NCI-H2029 treated with DMSO at 0.1 percent for 48 hours (cell line): ENCODE measurements at places on chromosomes 3 and 15.
A peak's percentile ranks its signal among the peaks of the same experiment; 100 is the strongest.

DNA sequence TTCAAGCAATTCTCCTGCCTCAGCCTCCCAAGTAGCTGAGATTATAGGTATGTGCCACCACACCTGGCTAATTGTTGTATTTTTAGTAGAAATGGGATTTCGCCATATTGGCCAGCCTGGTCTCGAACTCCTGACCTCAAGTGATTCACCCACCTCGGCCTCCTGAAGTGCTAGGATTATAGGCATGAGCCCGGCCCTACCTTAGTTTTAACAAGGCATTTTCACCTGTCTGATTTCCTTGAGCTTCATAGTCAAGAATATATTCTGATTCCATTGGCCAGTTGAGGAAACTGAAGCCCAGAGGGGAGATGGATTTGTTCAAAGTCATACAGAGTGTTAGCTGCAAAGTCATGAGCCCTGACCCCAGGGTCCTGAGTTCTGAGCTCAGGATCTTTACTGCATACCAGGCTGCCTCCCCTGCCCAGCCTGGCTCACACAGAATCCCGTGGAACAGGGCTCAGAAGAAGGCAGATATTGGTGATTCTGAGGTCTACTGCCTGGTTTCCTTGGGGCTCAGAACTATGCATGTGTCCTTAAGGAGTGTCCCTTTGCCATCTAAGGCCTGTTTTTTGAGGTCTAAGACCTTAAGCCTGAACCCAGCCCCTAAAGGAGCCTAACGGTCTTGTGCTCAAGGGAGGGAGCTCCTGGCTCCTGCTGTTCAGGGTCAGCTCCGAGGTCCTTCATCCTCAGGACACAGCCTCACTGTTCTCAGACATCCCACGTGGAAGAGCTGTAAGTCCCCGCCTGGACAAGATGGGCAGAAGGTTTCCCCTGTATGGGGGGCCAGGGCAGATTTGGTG is 134.4 kb downstream of the SMAD6 start:
- DNase-seq = no peak

DNA sequence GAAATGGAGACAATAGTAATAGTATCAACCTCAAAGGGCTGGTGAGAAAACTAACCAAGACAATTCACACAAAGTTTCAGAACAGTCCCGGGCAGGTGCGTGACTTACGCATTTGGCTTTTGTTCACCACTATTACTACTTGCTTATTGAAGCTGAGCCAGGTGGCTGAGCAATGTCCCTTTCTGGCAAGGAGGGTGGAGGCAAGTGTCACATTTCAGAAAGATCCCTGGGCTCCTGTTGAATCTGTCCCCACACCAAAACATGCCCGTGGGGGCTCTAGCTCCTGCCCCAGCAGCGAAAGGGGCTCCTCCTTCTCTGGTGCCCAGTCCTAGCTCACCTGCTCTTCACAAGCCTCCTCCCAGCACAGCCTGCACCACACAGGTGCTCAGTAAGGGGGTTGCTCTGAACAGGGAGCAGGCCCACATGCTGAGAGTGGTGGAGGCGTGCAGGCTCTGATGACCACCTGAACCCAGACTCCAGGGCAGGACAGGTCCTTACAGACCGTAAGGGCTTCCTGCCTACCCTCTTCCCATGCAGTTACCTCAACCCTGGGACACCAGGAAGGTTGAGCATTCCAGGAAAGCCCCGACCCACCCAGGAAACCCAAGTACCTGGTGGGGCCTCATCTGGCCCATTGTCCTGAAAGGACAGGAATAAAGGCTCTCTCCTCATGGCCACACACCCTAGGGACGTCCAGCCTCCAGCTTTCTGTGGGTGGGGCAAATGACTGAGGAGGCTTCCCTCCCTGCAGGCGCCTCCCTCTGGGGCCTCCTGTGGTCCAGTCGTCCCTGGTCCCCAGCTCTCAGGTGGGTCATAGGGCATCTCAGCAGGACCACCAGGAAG is 32.6 kb downstream of the SEMA7A start:
- no peak for DNase-seq

DNA sequence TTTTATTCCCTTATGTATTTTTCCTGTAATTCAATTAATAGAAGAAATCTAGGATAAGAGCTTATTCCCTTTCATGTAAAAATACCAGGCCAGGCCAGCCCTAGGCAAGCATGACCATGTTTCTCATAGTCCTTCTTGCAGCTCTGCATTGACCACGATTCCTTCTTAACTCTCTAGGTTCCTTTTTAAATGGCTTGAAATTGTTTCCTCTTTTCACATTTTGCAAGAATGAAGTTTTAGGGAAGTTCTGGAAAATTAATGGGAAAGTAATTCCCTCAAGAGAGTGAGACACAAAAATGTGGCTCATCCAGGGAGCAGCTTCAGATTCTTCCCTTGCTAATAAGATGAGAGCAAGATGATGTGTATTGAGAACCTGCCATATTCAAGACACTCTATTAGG is 116.5 kb upstream of the FGF7 start:
- DNase-seq = no peak

DNA sequence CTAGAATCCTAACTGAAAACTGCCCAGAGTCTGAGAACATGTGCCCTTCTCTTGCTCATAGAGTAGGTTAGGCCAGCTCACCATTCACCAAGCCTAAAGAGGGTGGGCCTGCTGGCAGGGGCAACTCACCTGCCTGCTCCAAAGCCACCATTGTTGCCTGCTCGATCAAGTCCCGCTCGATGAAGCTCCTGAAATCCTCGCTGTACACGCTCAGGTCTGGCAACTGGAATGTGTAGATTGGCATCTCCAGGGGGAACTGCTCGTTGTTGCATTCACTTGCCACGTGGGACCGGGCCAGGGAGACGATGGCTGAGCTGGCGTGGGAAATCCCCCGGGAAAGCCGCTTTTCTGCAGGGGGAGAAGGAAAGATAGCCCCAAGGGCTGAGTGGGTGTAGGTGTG is 232.2 kb downstream of the KLF13 start:
- no peak for DNase-seq

GRCh38 chr3:32443478-32443877 is 51.8 kb downstream of the CMTM7 start:
- no peak for DNase-seq

DNA sequence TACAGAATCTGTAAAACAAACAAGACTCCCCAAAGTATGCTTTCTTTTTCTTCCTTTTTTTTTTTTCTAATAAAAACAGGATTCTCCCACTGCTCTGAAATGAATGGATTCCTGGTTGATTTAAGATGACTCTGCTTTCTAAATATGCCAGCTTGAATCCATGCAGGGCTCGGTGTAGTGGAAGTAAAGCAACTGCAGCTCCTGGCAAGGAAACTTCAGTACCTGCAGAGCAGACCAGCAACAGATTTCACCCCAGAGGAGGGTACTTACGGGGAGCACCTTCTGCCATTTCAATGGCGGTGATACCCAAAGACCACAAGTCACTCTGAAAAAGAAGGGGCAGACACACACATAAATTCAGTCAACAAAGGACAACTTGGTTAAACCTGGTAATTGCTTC is 150.5 kb upstream of the SLC2A2 start:
- DNase-seq = no peak

DNA sequence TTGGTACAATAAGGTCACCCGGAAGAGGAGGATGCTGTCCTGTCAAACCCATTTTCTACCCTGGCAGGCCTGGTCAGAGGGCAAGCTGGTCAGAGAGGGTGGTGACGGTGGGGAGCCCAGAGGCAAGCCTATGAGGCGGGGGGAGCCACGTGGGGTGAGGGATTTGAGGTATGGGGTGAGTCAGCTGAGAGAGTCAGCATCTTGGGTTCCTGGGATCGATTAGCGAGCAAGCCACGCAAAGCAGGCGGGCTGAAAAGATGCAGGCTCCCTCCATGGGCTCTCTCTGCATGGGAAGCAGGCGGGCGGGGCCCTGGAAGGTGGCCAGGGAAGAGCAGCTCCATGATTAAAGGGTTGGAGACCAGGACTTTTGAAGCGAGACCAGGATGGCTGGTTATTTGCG is 48.1 kb downstream of the MAGEF1 start:
- DNase-seq = no peak

DNA sequence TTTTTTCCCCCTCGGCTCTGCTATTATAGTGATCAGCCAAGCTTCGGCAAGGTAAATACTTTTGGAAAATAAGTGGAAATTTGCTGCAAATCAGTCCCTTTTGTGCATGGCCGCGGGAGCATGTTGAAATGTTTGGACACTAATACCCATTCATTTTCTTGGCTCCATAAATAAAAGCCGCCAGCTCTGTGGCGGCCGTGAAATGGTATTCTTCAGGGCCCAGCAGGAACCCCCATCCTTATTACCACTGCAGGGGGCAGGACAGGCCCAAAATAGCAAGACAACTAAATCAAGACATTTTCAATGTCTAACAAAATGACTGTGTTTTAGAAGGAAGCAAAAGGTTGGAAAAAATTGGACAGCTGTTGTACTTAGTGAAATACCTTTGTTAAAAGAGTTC is 362.3 kb downstream of the NR2F2 start:
- no peak for DNase-seq

DNA sequence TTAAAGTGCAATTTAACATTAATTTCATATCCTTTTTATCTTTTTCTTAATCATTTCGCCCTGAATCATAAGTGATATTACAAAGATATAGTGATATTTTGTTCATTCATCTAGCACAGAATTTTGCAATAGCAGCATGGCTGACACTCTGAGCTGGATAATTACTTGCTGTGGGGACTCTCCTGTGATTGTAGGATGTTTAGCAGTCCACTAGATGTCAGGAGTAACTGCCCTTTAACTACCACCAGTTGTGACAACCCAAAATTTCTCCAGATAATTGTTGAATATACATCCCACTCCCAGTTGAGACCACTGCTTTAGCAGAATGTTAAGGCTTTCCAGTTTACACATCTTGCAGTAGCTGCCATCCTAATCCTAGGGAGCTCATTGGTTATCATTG is 196.8 kb upstream of the MBNL1 start:
- no peak for DNase-seq

GRCh38 chr3:16614033-16615031 is 9.1 kb upstream of the DAZL start:
- DNase-seq = no peak

- DNase-seq = no peak
These were observed 848.6 kb downstream of the PDCD6IP start for GRCh38 chr3:34646911-34647460.

- DNase-seq = no peak
These were observed 8.6 kb downstream of the GLT8D1 start for GRCh38 chr3:52696830-52697631.

DNA sequence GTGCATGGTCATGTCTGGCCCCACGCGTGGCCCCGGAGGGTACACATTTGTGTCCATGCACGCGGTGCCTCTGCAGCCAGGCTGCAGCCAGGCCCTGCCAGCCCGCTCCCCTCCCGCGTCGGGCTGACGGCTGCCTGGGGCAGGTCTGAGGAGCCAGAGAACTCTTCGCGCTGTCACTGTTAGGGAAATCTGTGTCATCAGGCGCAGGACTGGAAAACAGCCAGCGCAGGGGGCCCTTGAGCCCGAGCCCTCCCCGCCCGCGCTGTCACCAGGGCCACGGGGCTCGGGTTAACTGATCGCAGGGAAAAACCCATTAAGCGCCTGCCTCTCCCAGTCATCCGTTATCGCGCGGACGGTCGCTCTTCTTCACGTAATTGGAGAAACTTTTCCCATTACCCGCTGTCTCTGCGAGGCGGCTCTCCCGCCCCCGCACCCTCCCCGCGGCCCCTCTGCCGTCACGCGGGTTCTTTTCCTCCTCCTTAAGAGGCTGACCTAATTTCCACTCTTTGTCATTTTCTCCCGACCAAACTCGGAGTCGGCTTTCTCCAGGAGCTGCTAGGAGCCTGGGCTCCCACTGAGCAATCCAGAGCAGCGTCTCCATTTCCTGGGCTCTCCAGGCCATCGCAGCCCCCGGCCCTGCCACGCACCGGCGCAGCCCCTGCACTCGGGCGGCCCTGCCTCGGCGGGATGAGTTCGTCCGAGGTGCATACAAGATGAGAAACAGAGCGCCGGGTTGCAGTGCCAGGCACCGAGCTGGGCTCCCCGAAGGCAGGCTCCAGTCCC is 57.5 kb upstream of the PRR23E start:
- peak; percentile 68 for DNase-seq

DNA sequence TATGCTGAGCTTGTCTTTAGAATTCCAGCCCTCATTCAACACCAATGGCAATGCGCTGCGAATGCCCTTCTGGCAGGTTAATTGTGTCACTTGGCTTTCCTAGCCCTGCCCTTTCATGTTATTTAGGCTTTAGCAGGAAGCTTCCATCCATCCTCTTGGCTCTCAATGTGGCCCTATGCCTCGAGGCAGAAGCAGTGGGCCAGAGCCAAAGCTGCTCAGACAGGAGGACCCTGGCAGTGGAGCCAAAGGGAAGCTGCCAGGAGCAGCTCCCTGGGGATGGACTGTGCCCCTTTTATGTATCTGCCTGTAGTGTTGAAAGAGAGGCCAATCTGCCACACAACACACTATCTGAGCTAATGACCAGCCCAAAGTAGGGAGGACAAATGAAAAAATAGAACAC is 376.4 kb downstream of the CTNNB1 start:
- no peak for DNase-seq

GRCh38 chr3:52070724-52071621 is 14.6 kb upstream of the DUSP7 start:
- no peak for DNase-seq

DNA sequence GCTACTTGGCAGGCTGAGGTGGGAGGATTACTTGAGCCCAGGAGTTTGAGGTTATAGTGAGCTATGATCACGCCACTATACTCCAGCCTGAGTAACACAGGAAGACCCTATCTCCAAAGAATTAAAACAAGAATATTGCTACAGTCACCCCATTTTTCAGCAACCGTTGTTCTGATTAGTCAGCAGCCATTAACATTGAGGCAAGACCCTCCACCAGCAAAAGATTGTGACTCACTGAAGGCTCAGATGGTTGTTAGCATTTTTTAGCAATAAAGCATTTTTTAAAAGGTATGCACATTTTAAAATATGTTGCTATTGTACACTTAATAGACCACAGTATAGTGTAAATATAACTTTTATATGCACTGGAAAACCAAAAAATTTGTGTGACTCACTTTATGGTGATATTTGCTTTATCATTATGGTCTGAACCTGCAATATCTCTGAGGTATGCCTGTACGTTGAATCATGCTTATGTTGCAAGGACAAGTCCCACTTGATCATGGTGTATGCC is 492.6 kb downstream of the SQOR start:
- no peak for DNase-seq

DNA sequence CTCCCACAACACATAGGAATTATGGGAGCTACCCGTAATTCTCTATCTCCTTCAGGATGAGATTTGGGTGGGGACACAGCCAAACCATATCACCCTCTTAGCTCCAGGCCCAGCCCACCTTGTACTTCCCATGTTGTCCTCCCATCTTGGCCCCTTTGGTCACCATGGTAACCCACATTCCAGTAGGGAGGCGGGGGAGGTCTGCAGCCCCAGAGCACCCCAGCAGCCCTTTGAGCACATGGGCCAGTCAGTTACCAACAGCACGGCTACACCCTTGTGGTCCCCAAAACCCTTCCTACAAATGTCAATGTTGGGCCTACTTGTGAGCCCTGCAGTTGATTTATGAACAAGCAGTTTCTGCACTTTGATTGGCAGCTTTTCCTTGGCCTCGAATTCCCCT is 84.5 kb downstream of the LRRK1 start:
- no peak for DNase-seq

DNA sequence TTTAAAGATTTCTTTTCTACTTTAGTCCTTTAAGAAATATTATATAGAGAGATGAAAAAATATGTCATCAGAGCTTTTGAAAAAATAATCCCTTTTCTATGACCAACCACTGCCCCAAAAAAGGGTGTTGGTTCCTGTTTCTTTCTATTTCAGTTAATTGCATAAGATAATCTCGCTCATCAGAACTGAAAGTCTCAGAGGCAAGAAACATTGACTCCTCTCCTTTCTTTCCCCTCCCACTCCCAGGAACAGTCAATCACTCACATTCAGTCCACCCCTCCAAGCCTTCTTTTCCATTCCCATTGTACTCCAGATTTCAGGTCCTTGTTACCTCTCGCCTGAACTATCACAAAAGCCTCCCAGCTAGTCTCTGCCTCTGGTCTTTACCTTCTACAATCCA is 153.7 kb upstream of the ABI3BP start:
- DNase-seq = no peak
